ENCODE measurements at places on chromosomes 12 and 14.

DNA sequence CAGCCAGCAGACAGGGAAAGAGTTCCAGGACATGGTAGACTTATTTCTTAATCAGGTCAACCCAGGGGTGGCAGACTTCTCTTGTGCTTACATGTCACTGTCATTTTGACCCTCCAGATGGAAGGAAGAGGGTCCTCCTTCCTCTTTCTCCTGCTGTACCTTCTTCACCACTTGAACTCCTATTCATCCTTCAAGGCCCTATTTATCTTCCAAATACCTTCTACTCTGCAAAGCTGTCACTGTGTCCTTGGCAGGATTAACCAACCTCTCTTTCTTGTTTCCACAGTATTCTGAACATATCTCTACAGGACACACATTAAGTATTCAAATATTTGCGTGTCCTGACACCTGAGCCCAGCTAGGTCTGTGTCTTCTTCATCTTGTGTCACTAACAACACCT lies 163.1 kb downstream of the DICER1 start:
- DNase-seq, result no peak

GRCh38 chr12:94255006-94255405 lies 106.6 kb downstream of the PLXNC1 start:
- no peak for DNase-seq

DNA sequence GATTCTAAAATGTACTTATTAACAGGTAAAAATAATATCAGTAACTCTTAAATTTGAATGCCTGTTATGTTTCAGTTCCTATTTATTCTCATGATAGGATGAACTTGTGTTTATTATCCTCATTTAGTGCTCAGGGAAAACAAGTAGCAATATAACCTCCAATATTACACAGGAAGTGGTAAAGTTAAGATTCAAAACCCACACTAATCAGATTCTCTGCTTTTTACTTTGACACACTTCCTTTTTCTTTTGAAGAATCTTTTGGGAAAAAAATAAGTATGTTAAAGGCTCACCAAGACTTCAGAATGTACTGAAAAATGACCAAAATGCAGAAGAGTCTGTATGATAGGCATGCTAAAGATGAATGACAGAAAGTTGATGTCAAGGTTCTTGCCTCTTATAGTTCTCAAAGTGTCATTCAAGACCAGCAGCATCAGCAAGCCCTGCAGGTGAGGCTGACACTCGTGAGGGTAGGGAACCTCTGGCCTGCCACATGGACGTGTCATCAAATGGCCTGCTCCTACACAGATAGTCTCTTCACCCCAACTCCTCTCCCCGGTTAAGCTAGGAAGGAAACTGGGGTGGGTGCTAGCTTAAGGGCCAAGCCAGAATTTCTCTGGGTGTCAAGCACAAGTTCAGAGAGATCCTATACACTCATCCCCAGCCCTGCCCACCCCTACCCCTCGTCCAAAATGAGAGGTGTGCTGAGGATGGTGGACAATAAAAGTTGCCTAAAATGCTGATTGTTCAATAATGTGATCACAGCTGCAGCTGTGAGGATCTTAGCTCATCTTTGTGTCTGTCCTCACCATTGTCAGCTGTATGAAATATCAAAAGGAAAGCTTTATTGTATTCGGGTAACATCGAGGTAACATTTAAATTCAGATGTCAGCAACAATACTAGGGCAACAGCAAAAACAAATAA lies 6.3 kb downstream of the TBPL2 start:
- DNase-seq, result no peak

DNA sequence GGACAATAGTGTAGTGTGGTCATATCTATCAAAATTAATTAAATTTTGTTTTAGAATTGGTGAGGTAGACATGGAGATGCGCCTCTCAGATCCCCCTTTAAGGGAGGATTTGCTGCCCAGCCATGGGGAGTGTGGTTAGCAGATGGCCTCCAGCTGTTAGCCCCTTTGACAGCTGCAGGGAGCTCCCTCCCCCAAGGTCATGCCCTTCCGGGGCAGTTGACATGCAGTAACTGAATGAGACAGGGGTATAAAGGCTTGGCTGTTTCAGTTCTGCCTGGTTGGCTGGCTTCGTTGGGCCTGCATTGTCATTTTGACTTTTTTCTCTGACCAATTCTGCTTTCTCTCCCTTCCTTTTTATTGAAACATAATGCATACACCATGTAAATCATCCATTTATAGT lies 291.5 kb upstream of the SRRM4 start:
- DNase-seq, result no peak

DNA sequence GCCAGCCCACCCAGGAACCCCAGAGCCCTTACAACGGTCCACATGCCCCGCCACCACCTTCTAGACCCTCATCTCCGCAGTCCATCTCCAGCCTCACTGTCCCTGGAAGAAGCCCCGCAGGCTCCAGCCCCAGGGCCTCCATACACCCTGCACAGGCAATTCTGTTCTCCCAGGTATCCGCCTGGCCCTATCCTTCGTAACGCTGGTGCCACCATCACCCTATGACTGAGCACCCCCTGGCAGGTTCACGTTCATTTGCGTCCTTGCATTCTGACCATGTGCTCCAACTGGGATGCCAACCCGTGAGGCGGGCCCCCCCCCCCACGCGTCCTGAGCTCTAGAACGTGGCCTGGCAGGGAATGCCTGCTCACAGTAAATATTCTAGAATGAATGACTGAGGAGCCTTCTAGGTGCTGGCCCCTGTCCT lies 675 bp upstream of the SCARB1 start:
- DNase-seq, result no peak

GRCh38 chr14:105760691-105761344 lies 234.4 kb downstream of the TMEM121 start:
- DNase-seq, result no peak

- DNase-seq, result no peak
These were observed 49.4 kb downstream of the PROX2 start for GRCh38 chr14:74826574-74826973.

Measured in PC-9 (cell line).